Eye (tissue), 1 donor: ENCODE measurements at places on chromosomes 13 and 19.

GRCh38 chr19:38830039-38830733 is 1.4 kb downstream of the ECH1 start:
- no peak for DNase-seq

- DNase-seq: no peak
These were observed 27.4 kb upstream of the CEBPA start for GRCh38 chr19:33329736-33330135.

GRCh38 chr13:114230117-114230516 is 4.6 kb upstream of the CDC16 start:
- DNase-seq: no peak

DNA sequence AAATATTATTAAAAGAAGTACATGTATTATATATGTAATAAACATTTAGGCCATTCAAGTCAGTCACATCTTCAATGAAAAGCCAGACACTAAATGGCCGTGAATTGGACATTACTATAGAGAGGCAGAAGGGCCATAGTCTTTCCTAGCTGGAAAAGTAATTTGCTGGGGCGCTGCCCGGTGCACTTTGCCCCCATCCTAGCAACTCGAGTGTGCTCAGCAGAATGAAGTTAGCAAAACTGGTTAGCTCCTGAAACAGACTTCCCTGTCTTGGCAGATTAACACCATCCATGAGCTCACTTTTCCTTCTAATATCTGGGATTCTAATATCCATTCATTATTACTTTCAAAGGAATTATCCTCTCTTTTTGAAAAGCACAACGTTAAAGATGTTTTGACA is 2.8 kb upstream of the SPRYD7 start:
- DNase-seq: no peak

DNA sequence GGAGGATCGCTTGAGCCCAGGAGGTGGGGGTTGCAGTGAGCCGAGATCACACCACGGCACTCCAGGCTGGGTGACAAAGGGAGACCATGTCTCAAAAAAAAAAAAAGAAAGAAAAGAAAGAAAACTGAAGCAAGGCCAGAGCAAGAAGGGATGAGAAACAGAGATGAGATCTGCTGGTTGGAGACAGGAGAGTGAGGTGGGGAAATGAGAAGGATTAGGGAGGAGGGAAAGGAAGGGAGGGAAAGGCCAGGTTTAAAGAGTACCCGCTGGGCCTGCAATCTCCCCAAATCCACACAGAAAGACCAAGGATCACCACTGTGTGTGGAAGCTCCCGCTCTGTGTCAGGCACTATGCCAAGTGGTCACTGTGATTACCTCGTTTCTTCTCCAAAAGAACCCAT is 16.3 kb upstream of the LYPD3 start:
- no peak for DNase-seq

- no peak for DNase-seq
These were observed 123.1 kb downstream of the B3GLCT start for GRCh38 chr13:31322702-31323405.

DNA sequence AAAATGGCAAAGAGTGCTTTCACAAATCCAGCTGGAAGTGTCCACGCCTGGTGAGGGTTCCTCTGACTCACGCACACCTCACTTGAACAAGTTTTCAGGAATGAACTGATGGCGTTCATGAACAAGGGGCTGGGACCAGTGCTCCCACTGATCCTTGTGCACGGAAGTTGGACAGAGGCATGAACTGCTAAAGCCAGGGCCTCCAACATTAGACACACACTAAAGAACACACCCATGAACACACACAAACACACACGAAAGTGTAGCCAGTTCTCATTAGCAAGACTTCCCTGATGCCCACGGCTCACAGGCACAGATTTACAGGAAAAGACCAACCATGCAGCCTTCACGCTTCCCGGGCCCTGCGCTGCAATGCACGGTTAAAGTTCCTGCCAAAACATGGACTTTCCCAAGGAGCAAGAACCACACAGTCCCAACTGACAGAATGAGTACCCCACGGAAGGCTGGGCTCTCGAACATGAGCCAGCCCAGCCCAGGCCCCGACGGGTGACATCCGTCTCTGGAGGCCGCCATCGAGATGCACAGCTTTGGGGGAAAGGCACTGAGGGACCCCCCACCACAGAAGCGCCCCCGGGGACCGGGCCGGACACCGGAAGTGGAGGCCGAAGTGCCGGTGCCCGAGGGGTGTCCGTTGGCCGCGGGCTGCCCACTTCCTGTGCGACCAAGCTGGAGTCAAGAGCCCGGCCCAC is 808 bp downstream of the DNMT1 start:
- no peak for DNase-seq

DNA sequence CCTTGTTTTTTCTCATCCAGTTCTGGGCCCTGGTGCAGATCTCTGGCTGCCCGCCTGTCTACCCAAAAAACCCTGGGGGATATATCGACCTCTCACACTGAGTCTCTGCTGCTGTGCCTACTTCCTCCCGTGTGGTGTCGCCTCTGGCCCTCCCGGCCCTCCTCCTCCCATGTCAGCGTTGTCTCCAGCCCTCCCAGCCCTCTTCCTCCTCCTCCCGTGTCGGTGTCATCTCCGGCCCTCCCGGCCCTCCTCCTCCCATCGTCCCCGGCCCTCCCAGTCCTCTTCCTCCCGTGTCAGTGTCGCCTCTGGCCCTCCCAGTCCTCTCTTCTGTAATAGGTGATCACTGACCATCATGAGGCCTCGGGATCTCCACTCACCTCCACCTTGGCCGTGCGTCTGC is 81.8 kb downstream of the GPR12 start:
- DNase-seq: no peak

DNA sequence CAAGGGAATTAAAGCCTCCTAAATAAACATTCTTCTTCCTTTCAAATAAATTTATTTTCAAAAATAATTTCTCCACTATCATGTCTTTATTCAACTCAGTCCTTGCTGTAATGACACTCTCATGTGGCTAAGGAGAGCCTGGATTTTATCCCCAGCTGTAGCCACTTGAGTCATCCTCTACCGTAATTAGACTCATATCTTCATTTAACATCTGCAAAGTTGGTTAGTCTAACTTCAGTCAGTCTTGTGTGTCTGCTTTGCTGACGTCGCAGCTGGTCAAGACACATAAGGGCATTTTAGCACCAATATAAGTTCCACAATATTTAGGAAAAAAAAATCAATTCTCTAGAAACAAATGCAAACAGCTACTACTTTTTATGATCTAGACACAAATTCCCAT is 776.4 kb upstream of the ATXN8OS start:
- no peak for DNase-seq

DNA sequence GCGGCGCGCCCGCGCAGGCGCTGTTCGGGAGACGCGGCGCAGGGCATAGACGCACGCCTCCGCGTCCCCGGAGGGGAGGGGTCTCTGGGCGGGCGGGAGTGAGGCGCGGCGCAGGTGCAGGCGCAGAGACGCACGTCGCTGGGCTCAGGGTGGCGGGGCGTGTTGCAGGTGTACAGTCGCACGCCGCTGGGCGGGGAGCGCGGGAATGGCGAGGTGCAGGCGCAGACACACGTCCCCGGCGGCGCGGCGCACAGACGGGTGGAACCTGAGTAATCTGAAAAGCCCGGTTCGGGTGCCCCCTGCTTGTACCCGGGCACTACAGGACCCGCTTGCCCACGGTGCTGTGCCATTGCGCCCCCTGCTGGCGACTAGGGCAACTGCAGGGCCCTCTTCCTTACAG is 44.7 kb downstream of the PLPP2 start:
- no peak for DNase-seq

DNA sequence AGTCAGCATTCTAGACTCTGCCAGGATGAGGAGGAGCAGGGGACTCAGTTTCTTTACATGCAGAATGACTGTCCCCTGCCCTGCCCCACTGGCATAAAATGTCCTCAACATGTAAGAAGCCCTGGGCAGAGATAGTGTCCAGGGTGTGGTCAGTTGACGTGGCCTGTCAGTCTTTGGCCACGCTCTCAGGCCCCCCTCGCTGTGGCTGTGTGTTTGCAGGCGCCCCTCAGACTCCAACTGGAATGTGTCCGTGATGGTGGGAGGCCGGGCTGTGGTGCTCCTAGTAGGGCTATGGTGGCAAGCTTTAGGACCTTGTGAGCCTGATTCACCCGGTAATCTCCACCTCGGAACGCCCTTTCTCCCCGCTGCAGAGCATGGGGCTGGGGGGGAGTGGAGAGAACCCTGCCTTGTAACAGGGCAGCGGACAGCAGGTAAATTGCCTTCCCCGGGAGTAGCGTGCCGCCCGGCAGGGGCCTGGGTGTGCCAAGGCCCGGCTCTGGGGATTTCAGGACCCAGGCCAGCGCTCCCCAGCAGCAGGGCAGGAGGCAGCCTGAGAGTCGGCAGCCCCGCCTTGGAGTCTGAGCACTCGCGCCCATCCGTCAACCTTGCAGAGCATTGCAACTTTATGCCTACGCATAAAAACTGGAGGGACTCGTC is 62.3 kb downstream of the CHST8 start:
- no peak for DNase-seq

DNA sequence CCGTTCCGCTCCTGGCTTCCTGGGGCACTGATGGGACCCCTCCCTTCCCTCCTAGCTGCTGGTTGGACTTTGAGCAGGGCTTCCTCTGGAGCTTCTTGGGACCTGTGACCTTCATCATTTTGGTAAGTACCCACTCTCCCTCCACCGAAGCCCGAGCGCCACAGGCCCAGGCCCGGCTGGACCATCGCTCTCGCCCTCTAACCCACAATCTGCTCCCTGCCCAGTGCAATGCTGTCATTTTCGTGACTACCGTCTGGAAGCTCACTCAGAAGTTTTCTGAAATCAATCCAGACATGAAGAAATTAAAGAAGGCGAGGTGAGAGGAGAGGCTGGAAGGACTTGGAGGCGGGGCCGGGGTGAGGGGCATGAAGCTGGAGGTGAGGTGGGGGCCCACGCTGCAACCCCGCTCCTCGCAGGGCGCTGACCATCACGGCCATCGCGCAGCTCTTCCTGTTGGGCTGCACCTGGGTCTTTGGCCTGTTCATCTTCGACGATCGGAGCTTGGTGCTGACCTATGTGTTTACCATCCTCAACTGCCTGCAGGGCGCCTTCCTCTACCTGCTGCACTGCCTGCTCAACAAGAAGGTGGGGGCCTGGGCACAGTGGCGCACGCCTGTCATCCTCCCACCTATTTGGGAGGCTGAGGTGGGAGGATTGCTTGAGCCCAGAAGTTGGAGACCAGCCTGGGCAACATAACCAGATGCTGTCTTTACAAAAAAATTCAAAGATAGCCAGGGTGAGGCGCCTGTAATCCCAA is 12.3 kb downstream of the DDX39A start:
- no peak for DNase-seq

DNA sequence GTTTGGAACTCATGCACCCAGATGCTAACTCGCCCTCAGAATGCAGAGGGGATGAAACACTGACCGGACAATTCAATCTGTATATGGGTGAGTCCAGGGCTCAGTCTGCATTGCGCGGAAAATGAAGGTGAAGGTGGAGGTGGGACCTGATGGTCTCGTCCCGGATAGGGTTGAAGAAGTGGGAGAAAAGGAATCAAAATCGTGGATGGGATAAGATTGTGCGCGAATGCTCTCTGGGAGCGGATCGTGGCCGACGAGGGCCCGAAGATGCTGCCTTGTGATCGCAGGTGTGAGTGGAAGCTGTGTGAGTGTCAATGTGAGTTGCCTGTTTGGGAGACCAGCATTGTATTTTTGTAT is 594 bp upstream of the ZNF850 start:
- no peak for DNase-seq
